AG04449 (cell line): ENCODE measurements at places on chromosomes 11 and 22.

DNA sequence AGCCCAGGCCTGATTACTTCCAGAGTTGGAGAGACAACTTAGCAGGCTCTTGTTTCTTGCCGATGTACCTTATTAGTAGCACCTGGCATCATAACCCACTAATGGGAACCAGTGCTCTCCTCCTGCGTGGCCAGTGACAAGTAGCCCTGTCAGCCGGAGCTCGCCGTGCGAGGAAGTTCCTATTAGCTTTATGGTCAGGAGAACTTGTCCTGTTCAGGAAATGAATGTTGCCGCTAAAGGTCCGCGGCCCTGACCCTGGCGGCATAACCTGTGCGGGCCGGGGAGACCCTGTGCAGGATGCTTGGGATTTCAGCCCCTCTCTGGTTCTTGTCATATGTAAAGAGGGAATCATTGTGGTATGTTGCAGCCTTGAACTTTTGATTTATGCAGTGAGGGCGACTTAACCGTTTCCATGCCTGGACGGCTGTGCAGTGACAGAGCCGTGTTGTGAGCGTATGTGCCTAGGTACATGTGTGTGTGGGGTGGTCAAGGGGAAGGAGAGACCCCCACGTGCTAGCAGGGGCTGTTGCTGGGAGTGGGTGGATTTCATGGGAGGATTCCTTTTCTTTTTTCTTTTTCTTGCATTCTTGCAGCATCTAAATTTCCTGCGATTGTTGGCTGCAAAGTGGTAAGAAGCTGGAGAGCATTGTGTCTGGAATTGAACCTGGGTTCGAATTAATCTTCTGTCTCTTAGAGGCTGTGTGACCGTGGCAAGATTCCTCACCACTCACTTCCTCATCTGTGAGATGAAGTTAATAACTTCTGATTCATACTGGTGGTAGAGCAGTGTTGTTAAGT, 15.2 kb downstream of the ZBTB16 start:
- DNase-seq = no peak

GRCh38 chr11:120499088-120499487, 12.5 kb upstream of the GRIK4 start:
- DNase-seq = no peak

DNA sequence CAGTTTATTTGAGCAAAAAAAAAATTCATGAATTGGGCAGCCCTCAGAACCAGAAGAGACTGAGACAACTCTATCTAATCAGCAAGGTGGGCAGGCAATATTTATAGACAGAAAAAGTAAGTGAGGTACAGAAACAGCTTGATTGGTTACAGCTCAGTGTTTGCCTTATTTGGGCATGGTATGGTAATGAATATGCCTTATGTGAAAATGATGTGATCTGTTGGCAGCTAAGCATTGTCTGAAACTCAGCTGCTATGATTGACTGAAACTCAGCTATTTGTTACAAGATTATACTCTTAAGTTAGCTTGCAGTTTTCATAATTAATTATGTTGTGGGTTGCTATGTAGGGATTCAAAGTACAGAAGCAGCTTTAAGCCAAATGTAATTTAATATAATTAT, 127.6 kb downstream of the CNTN5 start:
- no peak for DNase-seq

GRCh38 chr11:105906517-105906916, 115.5 kb downstream of the MSANTD4 start:
- DNase-seq = no peak

DNA sequence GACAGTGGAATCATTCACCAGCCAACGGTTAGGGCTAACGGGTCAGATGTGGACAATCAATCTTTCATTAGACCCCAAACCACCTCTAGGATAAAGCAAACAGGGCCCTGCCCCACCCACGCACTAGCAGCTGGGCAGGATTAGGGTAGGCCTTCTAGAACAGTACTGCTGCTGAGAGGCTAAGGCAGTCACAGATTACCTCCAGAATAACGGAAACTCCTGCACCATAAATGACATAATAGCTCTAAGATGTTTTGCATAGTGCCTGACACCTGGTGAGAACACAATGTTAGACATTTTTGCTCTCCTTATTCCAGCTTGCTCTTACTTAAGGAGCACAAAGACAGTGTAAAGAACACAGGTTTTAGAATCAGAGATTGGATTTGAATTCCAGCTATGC, 1.8 kb downstream of the SYTL2 start:
- DNase-seq = no peak

- no peak for DNase-seq
These were observed 112.2 kb upstream of the CLMP start for GRCh38 chr11:123307276-123307675.

DNA sequence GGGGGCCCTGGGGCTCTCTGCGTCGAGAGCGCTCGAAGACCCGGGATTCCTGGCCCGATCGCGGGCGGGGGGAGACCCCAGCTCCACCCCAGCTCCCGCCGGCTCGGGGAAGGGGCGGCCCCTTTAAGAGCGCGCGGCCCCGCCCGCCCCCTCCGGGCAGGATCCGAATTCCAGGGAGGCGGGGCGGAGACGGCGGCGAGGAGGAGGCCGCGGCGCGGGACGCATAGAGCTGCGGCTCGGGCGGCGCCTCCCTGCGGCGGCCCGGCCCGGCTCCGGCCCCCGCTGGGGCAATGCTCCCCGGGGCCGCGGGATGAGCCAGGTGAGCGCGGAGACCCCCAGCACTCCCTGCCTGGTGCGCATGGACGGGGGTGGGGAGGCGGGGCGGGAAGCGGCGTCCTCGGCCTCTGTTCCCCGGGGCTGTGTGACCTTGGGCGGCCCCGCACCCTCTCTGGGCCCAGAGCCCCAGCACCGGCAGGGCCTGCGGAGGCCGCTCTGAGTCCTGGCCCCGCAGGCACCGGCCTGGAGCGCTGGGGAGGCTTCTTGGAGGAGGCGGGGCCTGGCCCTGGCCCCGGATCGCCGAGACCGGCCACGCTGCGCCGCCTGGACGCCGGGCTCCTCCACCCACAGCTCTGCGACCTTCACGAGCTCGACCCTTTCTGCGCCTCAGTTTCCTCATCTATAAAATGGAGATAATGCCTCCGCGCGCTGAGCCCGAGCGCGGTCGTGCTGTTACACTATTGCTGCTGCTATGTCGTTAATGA, 565 bp downstream of the GAS2L1 start:
- DNase-seq = no peak

- no peak for DNase-seq
These were observed 53.7 kb upstream of the E2F8 start for GRCh38 chr11:19294444-19294843.

- DNase-seq = no peak
These were observed 191.4 kb downstream of the DBX1 start for GRCh38 chr11:19968860-19969259.
